ENCODE measurements at places on chromosomes 1 and 21.
A peak's percentile ranks its signal among the peaks of the same experiment; 100 is the strongest.

DNA sequence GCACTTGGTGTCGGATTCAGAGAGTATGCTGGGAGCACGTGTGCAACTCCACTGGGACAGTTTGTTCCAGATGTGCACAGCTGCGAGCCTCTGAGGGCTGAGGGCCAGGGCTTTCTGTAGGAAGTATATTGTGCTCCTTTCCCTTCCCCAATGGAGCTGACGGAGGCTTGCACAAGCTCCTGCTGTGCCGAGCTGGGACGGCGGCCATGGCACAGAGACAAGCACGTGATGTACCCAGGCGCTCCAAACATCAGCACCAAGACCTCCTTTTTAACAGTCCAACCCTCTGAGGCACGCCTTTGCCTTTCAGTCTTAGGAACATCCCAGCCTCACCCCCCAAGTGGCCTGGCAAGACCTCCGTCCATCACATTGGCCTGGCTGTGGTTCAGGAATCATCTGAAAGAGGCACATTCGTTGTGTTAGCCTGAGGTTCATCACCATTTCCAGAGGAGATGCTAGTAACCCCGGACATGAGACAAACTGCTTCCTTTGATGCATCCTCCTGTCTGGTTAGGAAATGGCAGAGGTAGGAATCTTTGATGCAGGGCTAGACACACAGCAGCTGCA is 339.2 kb upstream of the KAZN start:
- no peak for DNase-seq

GRCh38 chr1:19892628-19893168 is 10.5 kb downstream of the OTUD3 start:
- no peak for DNase-seq

- peak; percentile 61 for DNase-seq
Measured at GRCh38 chr21:42313501-42313969, 1.7 kb downstream of the TFF3 start.

- DNase-seq, result peak; percentile 39
Measured at GRCh38 chr1:34415140-34415539, 238.4 kb downstream of the C1orf94 start.

- no peak for DNase-seq
Measured at GRCh38 chr1:6075748-6076147, 30.1 kb downstream of the KCNAB2 start.

Data from DMS153 (cell line).